ENCODE measurements at places on chromosomes 1 and 21.
A peak's percentile ranks its signal among the peaks of the same experiment; 100 is the strongest.

GRCh38 chr1:47690341-47691250, 252.8 kb downstream of the FOXD2 start:
- no peak for DNase-seq

- no peak for DNase-seq
Observed at GRCh38 chr1:151606384-151606783, 5.5 kb upstream of the SNX27 start.

GRCh38 chr1:111864862-111865261, 109.2 kb downstream of the DDX20 start:
- peak; percentile 22 for DNase-seq

- DNase-seq = peak; percentile 65
Observed at GRCh38 chr1:14924455-14925331, 228.9 kb upstream of the TMEM51 start.

DNA sequence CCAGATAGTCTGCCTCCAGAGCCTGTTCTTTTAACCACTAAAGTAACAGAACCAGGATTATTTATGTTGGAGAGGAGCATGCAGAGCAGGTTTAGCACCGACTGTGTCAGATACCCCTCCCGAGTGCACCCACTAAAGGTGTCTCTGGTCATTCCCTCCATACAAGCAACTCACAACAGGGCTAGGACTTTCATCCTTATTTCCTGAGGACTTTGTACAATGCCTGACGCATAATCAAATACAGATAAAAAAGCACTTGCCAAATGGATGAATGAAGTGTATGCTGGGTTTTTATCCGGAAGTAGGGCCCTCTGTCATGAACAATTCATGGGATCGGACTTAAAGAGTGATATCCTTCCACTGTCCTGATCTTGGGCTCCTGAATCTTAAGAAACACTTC, 26.0 kb downstream of the RPL5 start:
- DNase-seq = no peak

GRCh38 chr1:193593147-193593885, 406.9 kb upstream of the B3GALT2 start:
- DNase-seq = no peak

DNA sequence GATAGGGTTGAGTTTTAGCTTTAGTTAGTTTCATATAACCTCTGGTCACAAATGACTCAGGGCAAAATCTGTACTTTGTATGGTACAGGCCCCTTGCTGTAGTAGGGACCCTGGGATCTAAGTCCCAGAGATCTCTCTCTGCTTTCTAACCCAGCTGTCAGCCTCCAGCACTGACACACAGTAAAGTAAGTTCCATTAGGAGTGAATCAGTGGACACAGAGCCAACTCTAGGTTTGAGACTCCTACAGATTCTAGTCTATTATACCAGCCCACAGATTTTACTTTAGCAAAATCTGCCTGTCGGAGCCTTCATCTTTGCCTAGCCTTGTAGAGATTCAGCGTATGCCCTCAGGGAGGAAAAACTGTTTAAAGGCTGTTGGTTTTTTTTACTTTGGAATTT, 52.5 kb downstream of the ANGPTL1 start:
- DNase-seq = no peak

GRCh38 chr1:159917533-159918351, 7.6 kb downstream of the TAGLN2 start:
- peak; percentile 39 for DNase-seq

GRCh38 chr1:16204634-16205333, 7.7 kb downstream of the ARHGEF19 start:
- DNase-seq = peak; percentile 77

GRCh38 chr1:42153624-42154023, 414 bp downstream of the GUCA2B start:
- no peak for DNase-seq

DNA sequence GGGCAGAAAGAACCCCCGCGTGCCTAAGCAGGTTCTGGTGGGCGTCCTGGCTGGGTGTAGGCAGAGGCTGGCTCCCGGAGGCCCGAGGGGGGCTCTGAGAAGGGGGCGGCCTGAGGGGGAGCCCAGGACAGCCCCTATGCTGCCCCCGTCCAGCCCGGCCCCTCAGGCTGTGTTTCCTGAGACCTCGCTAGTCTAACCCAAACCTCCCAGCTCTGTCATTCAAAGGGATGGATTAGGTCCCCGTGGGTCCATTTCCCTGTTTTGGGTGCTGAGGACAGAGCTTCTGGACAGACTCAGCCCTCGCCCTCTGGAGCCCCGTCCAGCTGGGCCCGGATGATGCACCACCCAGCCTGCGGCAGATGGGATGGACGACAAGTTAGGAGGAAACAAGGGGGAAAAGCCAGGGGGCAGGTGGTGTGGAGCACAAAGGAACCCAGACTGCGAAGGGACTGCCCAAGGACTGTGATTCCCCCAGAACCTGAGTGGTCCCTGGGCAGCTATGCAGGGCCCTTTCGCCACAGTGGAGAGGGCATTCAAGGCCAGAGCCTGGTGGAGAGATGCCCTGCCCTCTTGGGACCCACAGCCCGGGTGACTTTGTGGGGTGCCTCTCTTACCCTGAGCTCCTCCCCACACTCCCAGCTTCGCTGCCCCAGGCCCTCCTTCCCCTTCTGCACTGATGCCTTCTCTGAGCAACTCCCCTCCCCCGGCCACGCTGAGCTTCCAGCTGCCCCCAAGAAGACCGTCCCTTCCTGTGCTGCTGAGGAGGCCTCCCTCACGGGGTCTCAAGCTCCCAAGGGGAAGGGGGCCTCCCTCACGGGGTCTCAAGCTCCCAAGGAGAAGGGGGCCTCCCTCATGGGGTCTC, 2.8 kb downstream of the HES4 start:
- no peak for DNase-seq

DNA sequence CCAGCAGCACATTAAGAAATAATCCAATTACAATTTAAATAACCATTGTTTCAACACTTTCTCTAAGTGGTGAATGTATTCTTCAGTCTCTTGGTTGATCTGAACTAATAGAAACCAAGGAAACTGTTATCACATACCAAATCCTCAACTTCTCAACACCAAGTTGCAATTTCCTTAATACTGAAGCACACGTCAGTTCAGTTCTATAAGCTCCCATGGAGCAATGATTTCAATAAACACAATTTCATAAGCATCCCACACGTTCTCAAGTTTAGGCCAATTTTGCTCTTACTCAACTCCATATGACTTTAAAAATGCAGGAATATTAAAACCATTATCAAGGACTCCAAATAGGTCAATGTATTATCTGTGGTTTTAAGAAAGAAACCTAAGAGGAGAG, 5.8 kb upstream of the ERG start:
- DNase-seq = no peak

DNA sequence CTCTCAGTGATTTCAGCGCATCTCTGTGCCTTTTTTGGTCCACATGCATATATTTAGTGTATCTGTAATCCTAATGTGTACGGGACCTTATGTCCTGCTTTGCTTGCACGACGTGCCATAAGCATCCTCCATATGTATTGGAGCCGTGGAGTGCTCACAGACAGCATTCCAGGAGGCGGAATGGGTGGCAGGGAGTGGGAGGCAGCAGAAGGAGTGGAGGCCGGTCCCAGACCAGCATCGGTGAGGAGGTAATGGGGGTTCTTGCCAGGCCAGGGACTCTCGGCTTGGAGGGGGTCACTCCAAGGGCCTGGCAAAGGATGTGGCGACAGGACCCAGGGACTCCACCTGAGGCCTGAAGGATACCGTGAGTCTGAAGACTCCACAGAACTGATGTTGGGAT, 185.0 kb downstream of the CAMTA1 start:
- no peak for DNase-seq

- no peak for DNase-seq
Observed at GRCh38 chr1:18536356-18536755, 55.6 kb downstream of the KLHDC7A start.

DNA sequence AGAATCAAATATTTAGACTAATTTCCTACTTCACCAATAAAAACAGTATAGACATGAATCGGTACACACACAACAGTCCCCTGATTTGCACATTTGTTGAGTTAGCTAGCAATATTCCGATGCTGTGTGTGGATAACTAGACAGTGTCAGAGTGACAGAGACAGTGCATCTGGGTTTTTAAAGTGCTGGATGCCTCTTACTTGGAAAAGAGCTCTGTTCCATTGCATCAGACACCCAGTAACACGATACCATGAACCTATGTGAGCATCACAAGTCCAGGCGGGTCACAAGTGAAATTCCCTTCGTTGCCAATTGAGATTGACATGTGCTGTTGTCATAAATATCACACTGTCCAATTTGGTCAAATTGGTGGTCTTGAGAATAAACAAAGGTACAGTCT, 82.0 kb upstream of the ESRRG start:
- DNase-seq = no peak

DNA sequence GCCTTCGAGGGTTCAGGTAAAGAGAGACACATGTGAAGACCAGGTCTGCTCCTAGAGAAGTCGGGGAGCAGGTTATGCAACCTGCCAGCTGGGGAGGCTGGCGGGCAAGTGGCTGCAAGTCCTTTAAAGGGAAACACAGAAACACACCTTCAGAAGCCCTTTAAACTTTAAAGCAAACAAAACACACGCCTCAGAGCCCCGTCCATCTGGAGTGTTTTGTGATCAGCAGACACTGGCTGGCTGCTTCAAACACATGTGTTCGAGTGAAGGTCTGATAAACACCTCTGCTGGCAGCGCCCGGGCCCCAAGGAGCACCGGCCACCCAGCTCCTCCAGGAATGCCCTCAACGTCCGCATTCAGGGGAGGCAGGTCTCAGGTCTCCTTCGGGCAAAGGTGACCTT, 15.2 kb downstream of the RIPK4 start:
- DNase-seq = no peak

GRCh38 chr1:230713915-230714764, at the start of gene AGT:
AGT (minus strand) TSS chr1:230714122; CDS start chr1:230710823, 3,299 bp downstream.
- peak; percentile 6 for DNase-seq

- DNase-seq = no peak
Observed at GRCh38 chr1:225534135-225534534, 106.3 kb upstream of the LBR start.

DNA sequence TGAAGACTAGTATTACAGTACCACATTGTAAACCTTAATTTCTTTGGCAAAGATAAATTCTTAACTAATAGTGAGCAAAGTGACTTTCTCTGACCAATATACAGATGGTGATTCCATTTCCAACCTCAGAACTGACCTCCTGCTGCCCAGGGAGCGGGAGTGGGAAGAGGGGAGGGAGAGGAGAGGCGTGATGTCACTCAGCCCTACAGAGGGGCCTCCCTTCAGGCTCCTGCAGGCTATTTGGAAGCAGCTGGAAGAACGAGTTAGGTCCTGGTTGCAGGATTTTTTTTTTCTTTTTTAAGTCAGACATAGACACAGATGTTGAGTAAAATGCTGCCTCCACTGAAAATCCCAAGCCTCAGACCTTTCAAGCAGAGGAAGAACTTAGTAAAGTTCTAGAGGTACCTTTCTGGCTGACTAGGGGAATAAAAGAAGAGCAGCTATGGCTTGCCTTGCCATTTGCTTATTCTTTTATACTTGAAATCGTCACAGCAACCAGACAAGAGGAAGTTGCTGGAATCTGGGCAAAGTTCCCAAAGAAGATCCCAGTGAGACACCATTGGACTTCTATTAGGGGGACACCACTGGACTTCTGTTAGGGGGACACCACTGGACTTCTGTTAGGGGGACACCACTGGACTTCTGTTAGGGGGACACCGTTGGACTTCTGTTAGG, 54.5 kb downstream of the EXO1 start:
- DNase-seq = no peak

DNA sequence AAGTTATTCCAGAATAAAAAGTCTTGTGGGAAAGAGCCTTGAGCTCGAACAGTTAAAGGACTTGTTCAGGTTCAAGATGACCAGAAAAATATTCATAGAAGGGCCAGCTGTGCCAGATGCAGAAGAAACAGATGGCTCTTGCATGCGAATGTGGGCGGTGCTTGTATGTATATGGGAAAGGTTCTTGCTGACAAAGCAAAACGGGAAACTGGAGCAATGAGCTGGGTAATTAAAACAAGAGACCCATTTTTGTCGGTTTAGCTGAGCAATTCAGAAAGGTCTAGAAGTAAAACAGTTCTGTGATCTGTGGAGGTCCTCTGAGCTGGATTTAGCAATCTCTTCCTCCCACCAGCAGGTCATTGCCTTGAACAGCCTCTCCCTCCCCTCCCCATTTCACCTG, 107.2 kb upstream of the MARK1 start:
- DNase-seq = no peak

DNA sequence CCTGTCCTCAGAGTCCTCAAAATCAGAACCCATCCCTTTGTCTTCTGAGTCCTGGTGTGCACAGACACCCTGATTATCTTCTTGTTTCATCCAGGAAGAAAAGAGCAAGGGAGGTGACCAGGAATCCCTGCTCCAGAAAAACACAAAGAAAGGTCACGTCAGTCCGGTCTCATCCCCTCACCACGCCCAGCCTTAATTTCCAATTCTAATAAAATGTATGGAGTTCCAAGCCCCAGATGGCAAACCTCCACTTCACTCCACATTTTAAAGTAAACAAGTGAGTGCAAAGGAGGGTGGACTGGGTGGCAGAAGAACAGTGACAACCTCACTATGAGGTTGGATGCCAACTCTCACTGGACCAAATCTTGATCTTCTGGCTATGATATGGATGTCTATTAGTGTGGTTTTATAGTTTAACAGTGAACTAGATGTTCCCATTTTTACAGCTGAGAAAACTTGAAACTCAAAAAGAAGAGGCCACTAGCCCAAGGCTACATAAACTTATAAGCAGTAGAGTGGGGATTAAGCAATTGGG, 22.0 kb downstream of the ZNF697 start:
- DNase-seq = no peak

DNA sequence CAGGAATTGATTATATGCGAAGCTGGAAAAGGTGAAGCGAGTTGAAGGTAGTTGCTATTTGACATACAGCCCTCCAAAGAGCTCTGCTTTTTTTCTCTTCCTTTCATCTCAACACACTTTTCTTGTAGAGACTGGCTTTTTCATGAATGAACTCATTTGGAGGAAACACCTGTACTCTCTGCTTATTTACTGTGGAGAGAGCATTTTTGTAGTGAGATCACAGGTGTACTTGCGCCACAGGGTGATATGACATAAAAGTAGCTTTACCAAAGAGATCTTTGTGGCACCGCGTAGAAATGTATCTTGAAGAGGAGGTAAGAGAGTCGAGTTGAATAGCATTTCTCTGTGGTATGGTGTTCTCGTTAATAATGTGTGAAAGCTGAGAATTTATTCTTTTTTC, 187.6 kb downstream of the VPS13D start:
- no peak for DNase-seq

- no peak for DNase-seq
Observed at GRCh38 chr21:24727803-24728440, 879.4 kb downstream of the MRPL39 start.

- no peak for DNase-seq
Observed at GRCh38 chr1:151990856-151991198, 2.8 kb downstream of the S100A10 start.

GRCh38 chr1:76153841-76154205, 79.3 kb downstream of the ST6GALNAC3 start:
- peak; percentile 22 for DNase-seq

- DNase-seq = no peak
Observed at GRCh38 chr1:156898161-156898566, 4.6 kb downstream of the PEAR1 start.

All from neural progenitor cell (in vitro differentiated cells).